ENCODE measurements at places on chromosomes 13 and 19.

DNA sequence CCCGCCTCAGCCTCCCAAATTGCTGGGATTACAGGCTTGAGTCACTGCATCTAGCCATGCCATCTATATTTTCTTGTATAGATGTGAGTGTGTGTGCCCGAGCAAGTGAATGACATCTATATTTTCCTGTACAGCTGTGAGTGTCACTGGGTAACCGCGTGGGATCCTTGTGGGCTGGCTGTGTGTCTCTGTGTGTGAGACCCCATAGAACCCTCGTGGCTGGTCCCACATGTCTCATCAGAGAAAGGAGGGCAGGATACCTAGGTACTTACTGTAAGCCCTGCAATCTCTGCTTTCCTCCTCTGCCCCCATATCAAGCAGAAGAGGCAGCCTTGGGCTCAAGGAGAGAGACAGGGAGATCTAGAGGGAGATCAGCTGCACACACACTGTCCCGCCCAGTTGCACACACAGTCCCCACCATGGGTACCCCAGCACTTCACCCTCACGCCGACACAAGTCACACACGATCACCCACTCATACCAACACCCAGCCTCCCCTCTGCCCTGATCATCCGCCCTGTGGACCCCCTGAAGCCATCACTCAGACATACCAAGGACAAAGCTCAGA is 655 bp downstream of the DENND1C start:
- DNase-seq, result peak; percentile 25

DNA sequence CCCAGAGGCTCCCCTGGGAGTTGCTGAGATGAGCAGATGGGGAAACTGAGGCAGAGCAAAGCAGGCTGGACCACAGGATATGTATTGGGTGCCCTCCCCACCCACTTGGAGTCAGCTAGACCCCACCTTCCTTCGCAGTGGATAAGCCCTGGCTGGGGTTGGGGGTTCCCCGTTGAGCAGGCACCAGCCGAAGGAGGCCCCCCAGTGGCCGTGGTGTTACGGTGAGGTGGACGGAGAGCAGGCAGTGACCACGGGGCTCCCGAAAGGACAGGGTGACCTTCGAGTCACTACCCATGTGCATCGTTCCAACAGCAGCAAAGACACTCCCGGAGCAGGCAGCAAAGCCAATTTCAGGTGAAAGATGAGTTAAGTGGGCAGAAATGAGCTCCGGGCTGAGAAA is 62.4 kb upstream of the ADGRE5 start:
- peak; percentile 34 for DNase-seq

- DNase-seq, result no peak
Observed at GRCh38 chr13:100673376-100673712, 1.3 kb downstream of the TMTC4 start.

DNA sequence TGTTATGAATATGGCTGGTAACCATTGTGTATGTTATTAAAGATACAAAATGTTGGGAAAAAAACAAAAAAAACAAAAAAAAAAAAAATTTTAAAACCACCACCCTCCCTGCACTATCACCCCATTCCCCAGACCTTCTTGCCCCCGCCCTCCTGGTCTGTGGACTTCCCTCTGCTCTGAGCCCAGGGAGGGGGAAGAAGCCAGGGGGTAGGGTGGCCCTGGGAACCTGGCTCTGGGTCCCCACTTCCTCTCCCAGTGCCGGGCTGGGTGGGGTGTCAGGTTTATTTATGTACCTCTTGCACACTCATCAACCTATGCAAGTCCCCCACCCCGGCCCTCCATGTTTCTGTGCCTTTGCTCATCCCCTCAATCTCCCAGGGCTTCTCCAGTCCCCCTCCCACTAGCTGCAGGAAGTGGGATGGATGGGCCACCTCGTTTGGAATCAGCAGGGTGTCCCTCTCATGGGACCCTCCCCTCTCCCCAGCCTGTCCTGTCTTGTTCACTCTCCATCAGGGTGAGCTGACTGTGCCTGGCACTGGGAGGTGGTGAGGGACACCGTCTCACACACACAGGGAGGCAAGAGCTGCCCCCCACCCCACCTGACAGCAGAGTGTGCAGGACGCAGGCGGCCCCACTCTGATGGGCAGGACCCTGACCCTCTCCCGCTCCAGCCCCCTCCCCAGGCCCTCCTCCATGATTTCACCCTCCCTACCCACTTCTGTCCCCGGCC is 5.9 kb downstream of the PAF1 start:
- no peak for DNase-seq

DNA sequence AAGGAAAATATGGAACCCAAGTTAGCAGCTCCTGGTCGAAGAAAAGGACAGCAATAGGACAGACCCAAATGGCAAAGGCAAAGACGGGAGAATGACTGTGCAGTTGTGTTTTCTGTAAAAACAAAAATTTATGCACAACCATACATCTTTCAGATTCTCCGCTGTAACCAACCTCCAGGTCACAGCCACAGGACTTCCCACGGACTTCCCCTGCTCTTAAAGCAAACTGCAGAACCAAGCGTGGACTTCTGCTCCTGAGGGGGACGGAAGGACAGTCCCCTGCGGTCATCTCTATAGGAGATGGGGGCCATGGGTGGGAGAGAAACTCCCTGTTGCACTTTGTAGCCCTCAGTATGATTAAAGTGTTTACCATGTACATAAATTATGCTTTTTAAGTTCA is 2.5 kb downstream of the GRTP1 start:
- peak; percentile 30 for DNase-seq

DNA sequence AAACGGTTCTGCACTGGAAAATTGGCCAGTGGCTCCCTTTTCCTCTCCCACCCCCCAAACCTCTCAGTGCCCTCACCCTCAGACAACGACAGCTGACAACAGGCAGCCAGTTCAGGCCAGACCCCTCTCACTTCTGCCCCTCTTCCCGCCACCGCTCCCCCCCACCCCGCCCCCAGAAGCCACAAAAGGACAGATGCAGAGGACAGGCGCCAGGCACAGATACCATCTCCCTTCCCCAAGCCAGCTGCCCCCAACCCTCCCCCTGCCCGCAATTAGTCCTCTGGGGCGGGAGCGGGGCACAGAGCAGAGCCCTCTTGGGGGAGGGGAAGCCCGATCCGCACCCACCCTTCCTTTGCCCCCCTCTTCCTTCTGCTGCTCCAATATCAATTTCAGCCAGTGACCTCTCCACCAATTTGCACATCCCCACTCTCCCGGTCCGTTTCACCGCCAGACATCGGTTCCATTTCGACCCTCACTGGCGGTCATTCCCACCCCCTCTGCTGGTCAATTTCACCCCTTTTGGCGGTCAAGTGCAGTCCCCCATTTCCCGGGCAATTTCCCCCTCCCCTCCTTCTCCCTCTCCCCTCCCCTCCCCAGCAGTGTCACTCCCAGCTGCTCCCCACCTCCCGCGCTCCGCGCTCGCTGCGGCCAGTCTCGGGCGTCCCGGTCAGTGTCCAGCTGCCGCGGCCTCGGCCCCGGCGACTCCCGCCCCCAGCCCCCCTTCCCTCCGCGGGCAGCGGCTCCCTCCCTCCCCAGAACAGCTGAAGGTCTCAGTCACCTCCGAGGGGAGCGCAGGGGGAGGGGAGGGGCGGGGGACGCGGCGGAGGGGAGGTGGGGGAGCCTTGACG is at the start of gene SHD:
Gene SHD (plus strand): TSS at position 848 of the 848 bp plus-strand sequence. CDS start 798 bp downstream, outside the sequence.
- no peak for DNase-seq

- no peak for DNase-seq
Observed at GRCh38 chr19:30376272-30376671, 4.1 kb downstream of the ZNF536 start.

DNA sequence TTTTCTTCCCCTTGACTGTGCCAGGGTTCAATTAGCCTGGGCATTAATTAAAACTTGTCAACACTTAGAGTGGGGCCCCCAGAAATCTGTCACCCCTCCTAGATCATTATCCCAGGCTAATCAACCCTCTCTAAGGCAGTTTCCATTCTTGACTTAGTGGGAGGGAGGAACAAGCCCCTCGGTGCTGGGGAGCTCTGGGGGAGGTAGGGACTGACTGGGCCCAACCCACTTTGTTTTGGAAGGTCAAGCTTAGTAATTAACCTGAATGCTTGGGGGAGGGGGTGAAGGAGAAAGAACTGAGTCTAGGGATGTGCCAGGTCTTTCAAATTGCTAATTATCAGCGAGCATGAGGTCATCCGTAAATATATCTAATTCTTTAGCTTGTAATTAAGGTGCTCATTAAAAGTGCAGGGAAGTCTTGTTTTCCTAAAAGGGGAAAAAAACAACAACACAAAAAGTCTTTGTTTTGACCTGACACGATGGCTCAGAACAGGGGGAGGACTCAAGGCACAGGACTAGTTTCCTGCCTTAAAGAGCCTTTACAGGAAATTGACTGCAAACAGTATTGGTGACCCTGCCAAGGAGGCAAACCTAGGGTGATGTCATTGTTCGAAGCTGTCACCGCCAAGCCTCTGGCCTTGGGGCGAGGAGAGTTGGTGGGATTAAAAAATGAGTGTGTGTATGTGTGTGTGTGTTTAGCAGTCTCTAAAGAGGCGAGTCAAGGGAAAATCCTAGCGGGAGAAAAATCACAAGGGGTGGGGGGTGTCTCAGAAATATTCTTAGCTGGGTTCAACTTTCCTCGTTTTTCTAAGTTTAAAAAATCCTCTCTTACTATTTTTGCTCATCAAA is 19.4 kb downstream of the ACTN4 start:
- DNase-seq, result peak; percentile 70

DNA sequence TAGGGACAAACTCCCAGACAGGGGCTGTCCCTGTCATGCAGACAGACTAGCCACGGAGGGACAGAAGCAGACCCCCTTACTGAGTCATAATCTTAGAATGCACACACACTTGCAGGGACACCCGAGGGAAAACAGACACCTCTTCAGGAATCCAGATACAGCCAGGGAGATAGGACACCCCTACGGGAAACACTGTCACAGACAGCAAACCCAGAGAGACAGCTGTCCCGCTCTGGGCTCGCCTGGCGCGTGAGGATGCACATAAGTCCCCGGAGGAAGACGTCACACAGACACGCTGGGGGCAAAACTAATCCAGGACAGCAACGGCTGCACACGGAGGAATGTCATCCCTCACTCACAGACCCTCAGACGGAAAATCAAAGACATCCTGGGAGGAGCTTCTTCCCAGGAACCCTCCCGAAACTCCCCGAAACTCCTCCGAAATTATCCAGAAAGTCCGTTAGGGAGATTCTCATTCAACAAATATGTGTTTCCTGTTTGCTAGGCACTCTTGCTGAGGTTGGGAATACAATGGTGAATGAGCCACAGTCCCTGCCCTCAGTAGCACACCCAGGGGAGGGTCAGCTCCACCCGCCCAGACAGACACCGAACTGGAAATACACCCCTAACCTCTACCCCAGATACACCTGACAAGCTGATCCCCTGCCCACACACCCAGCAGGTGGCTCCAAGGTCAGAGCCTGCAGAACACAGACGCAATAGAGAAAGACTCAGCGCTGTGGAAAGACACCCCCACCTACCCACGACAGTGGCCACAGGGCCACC is 15.2 kb upstream of the TOMM40 start:
- DNase-seq, result no peak

DNA sequence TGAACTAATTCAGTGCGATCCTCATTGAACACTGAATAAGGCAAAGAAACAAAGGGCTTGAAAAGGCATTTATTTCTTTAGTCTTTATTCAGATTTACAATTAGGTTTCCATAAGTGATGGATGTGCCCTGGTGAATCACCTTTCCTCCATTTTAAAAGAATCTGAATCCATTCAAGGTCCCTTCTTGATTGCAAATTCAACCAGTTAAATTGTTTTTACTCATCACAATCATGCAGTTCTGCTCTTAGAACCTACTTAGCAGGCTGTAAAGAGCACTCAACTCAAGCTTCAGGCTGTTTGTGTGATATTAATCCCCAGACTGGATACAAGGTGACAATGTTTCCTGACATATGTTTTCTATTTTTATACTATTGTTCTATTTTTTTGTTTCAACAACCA is 321.0 kb downstream of the TBC1D4 start:
- no peak for DNase-seq

DNA sequence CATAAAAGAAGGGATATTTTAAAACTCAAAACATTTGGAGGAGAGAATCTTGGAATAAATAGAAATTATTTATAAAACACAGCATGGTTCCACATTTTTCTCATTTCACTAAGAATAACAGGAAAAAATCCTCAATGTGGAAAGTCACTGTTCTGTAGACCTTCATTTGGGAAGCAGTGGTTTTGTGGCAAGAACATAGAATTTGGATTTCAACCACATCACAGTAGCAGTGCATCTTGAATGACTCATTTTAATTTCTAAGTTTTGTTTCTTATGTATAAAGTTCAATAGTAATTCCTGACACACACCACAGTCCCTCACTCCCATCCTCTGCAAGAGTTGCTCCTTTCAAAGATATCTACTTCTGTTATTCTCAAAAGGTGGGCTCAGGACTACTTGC is 264.0 kb downstream of the ENOX1 start:
- no peak for DNase-seq

DNA sequence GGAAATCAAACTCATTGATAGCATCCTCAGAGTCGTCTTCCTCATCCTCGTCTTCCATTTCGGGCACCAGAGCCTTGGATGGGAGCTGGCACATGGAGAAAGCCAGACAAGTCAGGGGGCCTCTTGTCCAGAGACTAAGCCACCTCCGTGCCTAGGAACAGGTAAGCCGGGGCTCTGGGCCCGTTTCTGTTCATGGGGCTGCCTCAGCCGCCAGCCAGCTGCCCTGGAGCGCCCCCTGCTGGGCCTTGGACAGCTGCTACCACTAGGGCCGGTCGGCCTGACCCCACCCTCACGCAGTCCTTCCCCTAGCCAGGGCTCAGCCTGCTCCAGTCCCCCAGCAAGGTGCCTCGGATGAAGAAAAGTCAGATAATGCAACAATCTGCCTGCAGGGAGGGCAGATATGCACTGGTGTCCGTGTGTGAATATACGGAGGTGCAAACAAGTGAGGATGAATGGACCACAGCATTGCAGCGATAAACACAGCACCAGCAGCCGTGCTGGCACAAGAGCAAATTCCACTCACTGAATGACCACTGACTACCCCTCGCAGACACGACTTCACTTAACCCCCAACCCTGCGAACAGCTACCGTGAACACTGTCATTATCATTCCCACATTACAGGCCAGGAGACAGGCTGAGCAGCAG is 11.9 kb upstream of the PRKD2 start:
- DNase-seq, result peak; percentile 82

- DNase-seq, result peak; percentile 64
Observed at GRCh38 chr19:2494447-2495129, 18.7 kb downstream of the GADD45B start.

DNA sequence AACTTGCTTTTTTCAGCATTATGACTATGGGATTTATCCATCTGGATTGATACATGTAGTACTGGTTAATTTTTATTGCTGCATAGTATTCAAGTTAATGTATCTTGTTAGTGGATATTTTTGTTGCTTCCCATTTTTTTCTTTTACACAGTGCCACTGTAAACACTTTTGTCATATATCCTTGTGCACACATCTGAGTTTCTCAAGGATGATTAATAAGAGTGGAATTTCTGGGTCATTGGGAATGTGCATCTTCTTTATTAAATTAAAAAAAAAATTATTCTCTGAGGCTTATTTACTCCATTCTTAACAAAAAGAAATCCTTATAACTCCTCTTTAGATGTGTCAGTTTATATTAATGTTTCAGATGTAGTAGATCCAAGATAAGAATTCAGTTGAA is 27.3 kb downstream of the B3GLCT start:
- DNase-seq, result no peak

GRCh38 chr13:93955904-93956303 is 523.6 kb downstream of the DCT start:
- no peak for DNase-seq

GRCh38 chr19:3225677-3226093 is 1.2 kb downstream of the CELF5 start:
- no peak for DNase-seq
